ENCODE measurements at places on chromosomes 5 and 9. TPM values are rescaled to one million over a fixed set of nuclear protein-coding genes. Genes with fewer than 3 reads are reported as not detected.

Gene MIER3
- total RNA-seq, result 31.0 TPM

Gene CCDC69
- total RNA-seq, result 1.5 TPM

Gene PTPN3
- 2.0 TPM for total RNA-seq

Gene BSPRY
- not detected for total RNA-seq

Gene PTGDS
- total RNA-seq, result 27.6 TPM

Data from fibroblast of the aortic adventitia (primary cell).